ENCODE measurements at places on chromosomes 1 and 21. TPM values are rescaled to one million over a fixed set of nuclear protein-coding genes. Genes with fewer than 3 reads are reported as not detected.

C1orf226 gene
- 0.07 TPM for total RNA-seq

MFSD2A gene
- total RNA-seq = 5.2 TPM

TAL1 gene
- 0.91 TPM for total RNA-seq

USH2A gene
- under 0.01 TPM for total RNA-seq

IL20 gene
- total RNA-seq = not detected

TNFAIP8L2 gene
- not detected for total RNA-seq

CLDN17 gene
- not detected for total RNA-seq

LCE6A gene
- not detected for total RNA-seq

All from smooth muscle cell of the pulmonary artery (primary cell).